ENCODE measurements at places on chromosomes 13 and 19.

GRCh38 chr13:42384265-42384664, 112.3 kb downstream of the AKAP11 start:
- no peak for DNase-seq

DNA sequence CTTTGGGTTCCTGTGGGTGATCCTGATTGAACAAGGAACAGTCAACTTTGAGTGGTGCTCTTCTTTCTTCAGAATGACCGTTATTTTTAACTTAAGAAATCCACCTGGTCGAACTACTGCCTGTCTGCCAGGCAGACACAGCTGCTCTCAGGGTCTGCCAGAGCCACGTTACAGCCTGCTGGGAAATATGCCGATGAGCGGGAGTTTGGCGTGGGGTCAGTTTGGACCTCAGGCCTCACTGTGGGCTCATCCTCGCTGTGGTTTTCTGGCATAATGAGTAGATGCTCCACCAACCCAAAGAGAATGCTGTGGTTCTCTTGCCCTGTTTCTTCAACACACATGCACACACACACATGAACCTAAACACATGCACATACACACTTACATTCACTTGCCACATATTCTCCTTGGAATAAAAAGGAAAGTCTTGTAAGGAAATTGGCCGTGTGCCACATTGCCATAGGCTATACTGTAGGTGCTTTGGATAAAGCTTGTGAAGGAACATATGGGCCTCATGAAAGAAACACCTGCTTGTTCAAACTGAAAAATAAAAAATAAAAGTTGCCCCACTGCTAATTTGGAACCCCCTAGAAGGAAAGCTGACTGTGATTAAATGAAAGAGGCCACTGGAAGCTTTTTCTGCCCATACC, 598.7 kb upstream of the KLF12 start:
- no peak for DNase-seq

GRCh38 chr13:51624695-51625345, 40.6 kb downstream of the WDFY2 start:
- DNase-seq, result no peak

GRCh38 chr13:77016251-77016812, 10.6 kb downstream of the FBXL3 start:
- no peak for DNase-seq

DNA sequence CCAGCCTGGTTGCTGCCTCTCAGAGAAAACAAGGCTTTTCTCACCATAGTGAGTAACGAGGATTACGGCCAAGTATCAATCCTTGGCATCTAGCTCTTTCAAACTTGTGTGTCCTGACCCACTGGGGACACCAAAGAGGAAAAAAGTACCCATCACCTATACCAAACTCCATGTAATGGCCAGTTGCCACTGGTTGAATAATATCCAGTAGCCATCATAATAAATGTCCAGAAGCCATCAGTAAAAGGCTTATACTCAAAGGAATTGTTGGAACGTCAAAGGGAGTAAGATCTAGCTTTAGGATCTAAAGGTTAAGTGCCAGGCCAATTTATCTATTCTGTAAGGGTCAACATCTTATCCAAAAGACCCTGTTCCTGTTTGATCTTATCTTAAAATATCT, 91.1 kb downstream of the PTPRS start:
- no peak for DNase-seq

GRCh38 chr19:50178320-50178719, 15.2 kb upstream of the IZUMO2 start:
- no peak for DNase-seq

GRCh38 chr13:93945621-93946020, 533.9 kb downstream of the DCT start:
- no peak for DNase-seq

DNA sequence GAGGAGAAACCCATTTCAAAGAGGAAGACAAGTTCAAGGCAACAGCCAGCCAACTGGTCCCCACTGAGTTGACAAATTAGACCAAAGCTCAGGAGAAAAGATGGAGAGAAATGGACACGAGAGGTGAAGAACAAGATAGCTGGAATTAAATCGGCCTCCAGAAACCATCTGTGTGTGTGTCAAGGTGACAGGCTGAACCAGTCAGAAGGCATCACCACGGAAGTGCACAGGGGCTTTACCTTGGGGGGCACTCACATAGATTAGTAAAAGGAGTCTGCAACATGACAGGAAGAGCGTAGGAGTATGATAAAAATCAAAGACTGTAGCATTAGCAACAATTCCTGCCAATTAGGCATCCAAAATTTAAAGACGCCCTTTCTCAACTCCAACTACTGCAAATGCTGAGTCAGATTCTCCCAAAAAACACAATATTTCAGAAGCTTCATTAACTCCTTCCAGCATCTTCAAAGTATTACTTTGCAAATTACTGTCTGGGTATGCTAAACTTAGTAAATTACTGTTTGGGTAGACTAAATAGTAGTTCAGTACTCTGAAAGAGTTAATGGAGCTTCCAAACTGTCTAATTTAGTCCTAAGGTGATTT, 66.2 kb downstream of the FOXO1 start:
- DNase-seq, result no peak

DNA sequence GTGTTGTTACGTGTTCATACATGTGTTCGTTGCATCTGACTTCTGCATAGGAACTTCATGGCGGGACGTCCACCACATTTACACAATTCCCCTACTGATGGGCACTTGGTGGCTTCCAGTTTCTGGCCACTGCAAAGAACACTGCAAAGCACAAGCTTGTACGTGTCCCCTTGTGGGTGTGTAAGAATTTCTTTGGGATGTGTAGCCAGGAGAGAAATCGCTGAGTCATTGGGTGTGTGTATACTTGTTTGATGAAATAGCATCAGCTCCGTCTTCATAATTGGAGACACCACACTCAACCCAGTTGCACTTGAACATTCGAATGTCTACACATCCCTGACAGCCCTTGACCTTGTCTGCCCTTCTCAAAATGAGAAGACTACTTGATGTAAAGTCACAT, 19.2 kb downstream of the KLK5 start:
- DNase-seq, result no peak

DNA sequence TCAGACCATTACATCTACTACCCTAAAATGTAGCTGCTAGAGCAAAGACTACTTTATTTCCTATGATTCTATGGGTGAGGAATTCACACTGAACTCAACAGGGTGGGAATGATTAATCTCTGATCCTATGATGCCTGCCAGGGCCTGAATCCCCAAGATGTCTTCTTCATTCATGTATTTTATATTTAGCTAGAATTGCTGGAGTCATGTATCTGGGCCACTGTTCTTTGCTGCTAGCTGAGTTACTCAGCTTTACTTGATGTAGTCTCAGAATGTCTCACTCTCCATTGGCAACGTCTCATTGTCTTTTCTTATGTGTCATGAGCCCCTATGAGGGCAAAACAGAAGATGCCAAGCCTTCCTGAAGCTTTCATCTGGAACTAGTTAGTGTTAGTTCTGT, 21.1 kb downstream of the ZNF582 start:
- DNase-seq, result no peak

- no peak for DNase-seq
Measured at GRCh38 chr13:99083981-99084380, 106.1 kb upstream of the DOCK9 start.

DNA sequence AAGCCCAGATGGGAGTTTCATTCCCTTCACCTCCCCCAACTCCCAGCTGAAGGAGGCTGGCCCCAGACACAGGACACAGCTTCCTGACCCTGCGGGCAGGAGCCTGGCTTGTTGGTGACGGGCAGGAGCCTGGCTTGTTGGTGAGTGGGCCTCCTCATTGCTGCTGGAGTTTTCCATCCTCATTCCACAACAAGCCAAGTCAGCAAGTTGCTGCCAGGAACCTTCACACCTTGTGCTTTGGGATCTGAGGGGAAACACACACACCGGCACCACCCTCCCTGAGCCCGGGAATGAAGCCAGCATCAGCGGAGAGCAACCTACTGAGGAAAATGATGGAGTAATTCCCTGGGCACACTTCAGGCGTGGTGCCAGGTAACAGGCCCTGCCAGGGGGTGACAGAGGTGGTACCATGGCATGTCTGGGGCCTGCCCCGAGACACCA, 74.9 kb downstream of the ALOX5AP start:
- DNase-seq, result no peak
